ENCODE measurements at places on chromosomes 6 and 20.
A peak's percentile ranks its signal among the peaks of the same experiment; 100 is the strongest.

DNA sequence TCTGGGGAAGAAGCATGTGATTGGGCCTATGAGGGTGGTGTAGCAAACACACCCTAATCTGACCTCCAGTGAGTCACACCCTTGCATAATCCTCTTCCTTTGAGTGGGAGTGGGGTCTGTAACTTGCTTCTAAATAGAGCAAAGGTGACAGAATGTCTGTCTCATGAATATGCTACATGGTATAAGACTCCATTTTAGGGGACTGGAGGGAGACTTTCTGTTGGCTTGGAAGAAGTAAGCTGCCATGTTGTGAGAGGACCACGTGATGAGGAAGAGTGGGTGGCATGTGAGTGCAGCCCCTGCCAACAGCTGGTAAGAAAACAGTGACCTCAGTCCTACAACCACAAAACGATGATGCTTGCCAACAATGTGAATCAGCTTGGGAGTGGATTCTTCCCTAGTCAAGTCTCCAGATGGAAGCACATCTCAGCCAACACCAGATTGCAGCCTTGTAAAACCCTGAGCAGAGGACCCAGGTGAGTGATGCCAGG is 3.7 kb downstream of the AK9 start:
- peak; percentile 42 for DNase-seq

DNA sequence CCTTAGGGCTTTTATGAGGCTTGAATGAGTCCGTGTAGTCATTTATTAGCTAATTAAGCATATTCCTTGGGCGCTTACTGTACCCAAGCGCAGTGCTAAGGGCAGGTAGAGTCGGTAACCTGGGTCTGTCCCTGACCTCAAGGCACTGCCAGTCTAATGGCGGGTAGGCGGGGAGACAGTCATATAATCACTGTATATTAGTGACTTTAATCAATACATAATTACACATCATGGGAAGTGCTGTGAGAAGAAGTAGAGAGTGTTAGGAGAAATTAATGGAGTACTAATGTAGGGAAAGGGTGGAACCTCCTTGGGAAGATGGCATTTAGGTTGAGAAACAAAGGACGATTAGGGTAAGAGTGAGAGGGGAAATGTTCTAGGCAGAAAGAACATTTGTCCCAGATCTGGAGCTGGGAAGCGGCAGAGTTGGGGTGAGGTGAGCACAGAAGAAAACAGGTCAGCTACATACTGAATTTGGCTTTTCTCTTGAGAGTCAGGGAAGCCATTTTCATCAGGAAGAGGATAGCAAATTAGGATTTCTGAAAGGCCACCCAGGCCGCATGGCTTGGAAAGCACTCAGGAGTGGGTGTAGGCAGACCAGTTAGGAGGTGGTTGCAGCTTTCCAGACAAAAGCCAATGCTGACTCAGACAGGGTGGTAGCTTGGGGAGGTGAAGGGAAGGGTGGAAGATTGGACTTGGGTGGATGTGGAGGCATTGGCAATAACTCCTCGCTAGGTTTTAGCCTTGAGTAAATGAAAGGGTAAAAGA is 954 bp upstream of the BLCAP start:
- DNase-seq = no peak

- DNase-seq = no peak
These were observed 12.7 kb upstream of the STK35 start for GRCh38 chr20:2088891-2089290.

DNA sequence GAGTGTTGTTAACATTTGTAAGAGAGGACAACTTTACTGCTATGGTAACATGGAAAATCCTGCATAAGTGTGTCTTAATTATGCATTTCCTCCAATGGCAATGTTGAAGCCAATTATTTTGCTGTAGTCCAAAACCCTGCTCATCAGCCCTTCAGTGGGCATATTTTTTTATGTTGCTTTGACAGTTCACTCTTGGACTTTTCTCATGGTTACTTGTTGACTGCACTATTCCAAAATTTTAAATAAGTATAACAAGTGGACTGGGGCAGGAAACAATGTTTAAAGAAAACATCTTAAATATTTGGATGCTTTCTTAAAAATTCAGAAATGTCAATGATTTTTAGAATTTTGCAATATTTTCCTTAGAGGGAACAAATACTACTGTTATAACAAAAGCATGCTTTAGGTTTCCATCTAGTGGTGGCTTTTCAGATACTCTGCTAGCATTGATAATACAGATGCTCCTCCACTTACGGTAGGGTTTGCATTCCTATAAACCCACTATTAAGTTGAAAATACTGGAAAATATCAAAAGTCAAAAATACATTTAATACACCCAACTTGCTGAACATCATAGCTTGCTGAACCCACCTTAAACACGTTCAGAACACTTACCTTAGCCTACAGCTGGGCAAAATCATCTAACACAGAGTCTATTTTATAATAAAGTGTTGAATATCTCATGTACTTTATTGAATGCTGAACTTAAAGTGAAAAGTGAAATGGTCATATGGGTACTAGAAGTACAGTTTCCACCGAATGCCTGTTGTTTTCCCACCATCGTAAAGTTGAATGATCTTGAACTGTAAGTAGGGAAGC is 86.4 kb downstream of the ADGRG6 start:
- DNase-seq = no peak

DNA sequence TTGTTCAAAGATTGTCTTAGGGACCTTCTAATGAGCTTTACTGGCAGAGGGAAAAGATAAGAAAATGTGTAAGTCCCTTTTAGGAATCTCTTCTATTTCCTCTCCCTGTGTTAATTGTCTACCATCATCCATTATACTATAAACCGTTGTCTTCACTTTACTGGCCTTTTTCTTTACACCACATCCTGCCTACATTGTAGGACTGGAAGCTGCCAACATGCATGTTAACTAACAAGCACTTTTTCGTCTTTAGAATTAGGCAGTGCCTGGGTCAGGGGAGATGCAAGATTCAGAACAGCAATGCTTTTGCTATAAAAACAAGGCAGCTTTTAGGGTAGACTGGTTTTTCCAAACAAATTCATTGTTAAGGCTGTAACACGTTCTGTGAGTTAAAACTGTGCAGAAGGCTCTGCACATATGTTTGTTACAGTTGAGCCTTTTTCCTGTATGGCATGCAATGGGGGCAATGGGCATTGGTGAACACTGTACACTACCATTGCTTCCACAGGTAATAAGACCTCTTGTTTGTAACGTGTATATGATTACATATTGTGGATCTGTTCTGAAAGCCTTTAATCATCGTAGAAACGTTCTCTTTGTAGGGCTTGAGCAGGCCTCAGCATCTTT is 10.9 kb upstream of the PKIG start:
- DNase-seq = no peak

GRCh38 chr6:158439255-158439654 is 120.6 kb upstream of the TMEM181 start:
- DNase-seq = no peak

DNA sequence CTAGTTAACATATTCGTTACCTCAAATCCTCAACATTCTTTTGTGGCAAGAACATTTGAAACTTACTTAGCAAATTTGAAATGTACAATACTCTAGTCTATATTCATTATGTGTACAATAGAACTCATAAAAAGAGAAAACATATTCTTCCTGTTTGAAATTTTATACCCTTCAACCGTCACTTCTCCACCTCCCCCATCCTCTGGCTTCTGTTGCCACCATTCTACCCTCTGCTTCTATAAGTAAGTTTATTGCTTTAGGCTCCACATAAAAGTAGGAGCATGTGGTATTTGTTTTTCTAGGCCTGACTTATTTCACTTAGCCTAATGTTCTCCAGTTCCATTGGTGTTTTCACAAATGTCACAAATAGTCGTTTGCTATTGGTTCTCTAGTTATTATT is 205.3 kb downstream of the TENT5A start:
- no peak for DNase-seq

GRCh38 chr6:132081338-132081737 is 130.2 kb upstream of the CCN2 start:
- DNase-seq = no peak

- no peak for DNase-seq
These were observed 34.7 kb downstream of the HM13 start for GRCh38 chr20:31548820-31549512.

DNA sequence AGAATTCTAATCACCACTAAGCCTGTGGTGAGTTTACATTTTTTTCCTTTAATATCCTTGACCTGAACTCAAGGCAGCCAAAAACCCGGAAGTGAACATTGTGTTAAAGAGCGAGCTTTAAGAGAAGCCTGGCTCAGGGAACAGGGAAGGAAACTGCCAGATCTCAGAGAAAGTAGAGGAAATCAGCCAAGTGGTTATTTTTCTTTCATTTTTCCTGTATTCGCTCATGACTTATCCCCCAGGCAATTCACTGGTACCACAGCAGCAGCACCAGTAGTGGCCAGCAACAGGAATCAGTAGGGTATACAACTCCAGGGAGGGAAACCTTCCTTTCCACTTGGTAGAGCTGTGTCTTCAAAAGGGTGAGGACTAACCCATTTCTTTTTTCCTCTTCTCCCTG is 89.6 kb upstream of the HMGCLL1 start:
- no peak for DNase-seq

DNA sequence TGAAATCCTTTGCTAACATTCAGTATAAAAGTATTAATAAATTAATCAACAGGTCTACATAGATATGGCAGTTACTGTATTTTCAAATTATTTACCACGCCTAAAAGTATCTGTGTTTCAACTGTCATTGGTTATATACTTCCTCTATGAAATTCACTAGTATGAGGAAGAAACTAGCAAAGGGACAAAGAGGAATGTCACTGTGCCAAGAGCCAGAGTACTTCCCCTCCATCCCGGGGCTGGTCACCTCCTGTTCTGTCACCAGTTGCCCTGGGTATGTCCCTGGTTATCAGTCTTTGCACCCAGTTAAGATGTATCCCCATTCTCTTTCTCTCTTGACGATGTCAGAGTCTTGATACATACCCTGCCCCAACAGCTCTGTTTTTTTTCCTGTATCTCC is 476.8 kb upstream of the SOX4 start:
- DNase-seq = no peak

GRCh38 chr20:33009214-33010132 is 2.0 kb downstream of the BPIFB2 start:
- DNase-seq = no peak

DNA sequence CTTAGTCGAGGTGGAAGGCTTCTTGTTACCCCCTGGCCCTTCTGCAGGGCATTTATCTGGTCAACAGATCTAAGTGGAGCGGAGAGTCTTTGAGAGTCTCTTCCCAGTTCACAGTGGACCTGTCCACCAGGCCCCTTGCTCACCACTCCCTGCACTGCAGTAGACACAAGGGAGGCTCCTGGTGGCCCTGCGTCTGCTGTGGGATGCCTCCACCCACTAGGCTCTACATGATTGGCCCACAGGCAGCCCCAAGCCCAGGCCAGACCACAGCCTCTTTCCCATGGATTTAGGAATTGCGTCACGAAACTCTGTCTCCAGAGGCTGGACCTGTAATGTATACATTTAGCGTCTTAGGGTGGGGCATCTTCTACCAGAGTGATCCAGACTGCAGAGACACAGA is 28.4 kb downstream of the TBC1D7 start:
- no peak for DNase-seq

- no peak for DNase-seq
These were observed 2.7 kb downstream of the KCNS1 start for GRCh38 chr20:45098103-45098773.

DNA sequence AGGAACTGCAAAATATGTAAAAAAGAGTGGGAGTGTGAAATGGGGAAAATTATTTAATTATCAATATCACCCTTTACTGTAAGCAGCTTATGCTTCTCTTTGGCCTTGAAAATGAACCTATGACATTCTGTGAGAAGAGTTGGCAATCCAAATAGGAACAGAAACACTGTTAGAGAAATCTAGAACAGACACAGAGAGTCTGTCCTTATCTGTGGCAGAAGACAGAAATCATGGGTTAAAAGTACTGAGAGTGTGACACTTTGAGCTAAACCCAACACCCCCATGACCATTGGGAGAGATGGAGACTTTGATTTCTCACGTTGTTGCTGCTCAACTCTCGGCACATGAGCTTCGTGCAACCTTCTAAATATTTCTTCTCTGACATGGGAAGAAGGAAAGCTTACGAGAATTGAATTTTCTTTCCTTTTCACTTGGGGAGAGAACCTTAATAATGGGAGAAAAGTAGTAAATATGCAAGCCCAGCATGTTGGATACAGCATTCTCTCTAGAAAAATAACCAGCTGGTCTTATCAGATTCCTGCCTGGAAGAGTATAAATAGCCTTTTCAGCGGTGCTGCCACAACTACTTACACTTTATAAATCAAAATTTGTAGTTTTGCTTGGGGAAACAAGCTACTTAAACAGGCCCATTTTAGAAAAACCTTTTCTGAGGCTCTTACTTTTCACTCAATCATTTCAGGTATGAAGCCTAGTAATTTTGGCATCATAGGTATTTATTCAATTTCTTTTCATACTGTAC is 49.4 kb upstream of the NOX3 start:
- DNase-seq = no peak

- DNase-seq = no peak
These were observed 54.4 kb downstream of the TPD52L1 start for GRCh38 chr6:125207956-125208355.

DNA sequence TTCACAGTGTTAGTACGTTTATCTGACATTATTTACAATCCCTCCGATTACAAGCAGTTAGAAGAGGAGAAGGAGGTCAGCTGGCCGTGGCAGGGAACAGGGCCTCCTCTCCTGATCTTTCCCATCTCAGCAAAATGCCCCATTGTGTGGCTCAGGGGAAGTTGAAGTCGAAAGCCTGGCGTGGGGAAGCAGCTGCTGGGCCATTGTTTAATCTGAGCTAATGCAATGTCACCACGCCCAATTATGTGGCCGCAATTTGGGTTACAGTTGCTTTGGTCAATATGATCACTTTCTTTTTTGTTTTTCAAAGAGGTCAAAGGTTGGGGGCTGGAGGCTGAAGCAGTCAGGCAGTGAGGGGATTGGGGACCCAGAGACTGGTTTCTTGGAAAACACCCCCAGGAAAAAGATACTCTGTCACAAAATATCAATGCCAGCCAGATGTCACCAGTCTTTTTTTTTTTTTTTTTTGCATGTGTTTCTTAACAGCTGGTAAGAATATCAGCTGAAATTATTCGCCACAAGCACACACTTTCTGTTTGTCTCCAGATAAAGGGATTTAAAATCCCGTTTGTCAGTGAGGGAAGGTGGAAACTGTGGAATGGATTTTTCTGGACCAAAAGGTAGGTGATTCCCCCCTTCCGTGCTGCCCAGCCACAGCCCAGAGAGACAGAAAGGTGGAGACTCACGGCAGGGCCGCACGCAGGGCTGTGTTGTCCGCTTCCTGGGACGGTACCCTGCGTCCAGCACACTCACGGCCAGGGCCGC is 24.6 kb downstream of the DLL1 start:
- no peak for DNase-seq

All from NCI-H446 (cell line).